SIG-M5 (cell line): ENCODE measurements at places on chromosomes 6 and 20.

DNA sequence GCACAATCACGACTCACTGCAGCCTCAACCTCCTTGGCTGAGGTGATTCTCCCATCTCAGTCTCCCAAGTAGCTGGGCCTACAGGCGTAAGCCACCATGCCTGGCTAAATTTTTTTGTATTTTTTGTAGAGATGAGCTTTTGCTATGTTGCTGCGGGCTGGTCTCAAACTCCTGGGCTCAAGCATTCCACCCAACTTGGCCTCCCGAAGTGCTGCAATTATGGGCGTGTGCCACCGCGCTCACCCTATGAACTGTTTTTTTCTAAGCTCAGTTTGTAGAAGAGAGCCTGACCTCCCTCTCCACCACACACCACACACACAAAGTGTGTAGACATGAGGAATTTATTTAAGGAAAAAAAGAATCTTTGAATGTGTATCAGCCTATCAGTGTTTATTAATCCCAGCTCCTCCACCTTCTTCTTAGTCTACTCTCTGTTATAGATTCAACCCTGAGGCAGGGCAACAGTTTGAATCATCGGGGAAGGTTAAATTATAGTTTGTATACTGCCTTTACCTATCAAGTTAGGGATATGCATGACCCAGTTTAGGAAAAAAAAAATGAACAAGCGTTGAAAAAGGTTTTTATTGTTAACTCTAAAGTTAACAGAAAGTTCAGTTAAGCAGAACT, 74.1 kb downstream of the PLEKHG1 start:
- DNase-seq, result no peak

GRCh38 chr6:116941727-116942126, 64.7 kb downstream of the RFX6 start:
- no peak for DNase-seq

DNA sequence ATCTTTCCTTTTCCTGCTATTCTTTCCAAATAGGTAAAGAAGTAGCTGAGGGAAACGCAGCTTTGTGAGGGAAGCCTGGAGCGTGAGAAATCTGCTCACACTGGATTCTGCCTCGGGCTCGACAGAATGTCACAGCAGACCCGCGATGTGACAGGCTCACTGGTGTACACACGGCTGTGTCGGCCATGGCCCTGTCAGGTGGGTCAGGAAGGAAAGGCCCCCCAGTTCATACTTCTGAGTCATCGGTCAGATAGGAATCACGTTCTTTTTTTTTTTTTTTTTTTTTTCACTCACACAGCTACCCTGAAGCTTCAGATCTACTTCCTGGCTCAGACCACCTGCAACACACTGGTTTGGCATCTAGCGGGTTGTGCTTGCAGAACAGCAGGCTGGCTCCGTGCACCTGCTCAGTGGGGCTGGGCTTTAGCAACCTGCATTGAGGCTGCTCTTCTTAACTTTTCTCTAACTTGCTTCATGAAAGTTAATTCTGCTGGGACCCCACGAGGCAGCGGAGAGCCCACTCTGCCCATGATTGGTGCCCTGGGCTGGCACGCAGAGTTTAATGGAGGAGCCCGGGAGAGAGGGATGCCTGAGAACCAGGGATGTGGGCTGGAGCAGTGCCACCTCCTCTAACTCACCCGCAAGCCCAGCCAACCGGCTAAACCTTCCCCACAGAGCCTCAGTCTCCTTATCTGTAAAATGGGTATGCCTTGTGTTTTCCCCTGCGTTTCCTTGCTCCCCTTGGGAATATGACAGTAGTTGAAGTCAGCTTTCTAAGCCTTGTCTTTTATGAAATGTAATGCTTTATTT, 61.5 kb upstream of the FNDC1 start:
- no peak for DNase-seq

DNA sequence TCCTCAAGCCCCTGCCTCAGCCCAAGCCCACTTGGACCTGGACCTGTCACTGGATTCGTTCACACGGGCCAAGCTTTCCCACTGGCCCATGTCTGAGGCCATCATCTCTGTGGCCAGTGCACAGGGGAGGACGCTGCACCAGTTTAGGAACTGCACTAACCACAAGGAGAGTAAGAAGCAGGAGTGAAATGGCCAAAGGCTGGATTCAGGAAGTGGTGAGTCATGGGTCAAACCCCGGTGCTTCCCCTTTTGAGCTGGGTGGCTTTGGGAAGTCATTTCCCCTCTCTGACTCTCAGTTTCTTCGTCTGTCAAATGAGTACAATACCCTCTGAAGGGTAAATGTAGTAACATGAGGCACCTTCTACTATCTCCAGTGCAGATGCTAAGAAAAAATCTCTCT, 87.9 kb downstream of the CD40 start:
- DNase-seq, result peak; percentile 46

- DNase-seq, result no peak
Measured at GRCh38 chr6:1856381-1856780, 246.7 kb downstream of the FOXC1 start.

- DNase-seq, result no peak
Measured at GRCh38 chr6:28333599-28334018, 2.3 kb downstream of the ZSCAN31 start.

GRCh38 chr6:134416418-134417154, 98.7 kb upstream of the SGK1 start:
- no peak for DNase-seq

- DNase-seq, result no peak
Measured at GRCh38 chr20:19110881-19111460, 101.5 kb upstream of the SLC24A3 start.

DNA sequence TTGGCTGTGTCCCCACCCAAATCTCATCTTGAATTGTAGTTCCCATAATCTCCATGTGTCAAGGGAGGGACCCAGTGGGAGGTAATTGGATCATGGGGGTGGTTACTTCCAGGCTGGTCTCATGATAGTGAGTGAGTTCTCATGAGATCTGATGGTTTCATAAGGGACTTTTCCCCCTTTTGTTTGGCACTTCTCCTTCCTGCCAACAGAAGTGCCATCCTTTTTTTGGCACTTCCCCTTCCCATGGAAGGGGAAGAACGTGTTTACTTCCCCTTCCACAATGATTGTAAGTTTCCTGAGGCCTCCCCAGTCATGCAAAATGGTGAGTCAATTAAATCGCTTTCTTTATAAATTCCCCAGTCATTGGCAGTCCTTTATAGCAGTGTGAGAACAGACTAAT, 18.0 kb upstream of the PI3 start:
- no peak for DNase-seq

DNA sequence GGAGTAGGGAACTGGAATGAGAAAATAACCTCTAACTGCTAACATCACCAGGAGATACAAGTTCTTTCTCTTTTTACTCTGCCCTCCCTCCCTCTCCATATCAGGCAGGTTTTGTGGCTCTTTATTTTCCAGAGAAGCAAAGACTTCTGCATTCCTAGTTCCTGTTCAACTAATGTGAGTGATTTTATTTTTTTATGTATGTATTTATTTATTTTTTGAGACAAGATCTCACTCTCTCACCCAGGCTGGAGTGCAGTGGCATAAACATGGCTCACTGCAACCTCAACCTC, 6.0 kb upstream of the IER3 start:
- no peak for DNase-seq

DNA sequence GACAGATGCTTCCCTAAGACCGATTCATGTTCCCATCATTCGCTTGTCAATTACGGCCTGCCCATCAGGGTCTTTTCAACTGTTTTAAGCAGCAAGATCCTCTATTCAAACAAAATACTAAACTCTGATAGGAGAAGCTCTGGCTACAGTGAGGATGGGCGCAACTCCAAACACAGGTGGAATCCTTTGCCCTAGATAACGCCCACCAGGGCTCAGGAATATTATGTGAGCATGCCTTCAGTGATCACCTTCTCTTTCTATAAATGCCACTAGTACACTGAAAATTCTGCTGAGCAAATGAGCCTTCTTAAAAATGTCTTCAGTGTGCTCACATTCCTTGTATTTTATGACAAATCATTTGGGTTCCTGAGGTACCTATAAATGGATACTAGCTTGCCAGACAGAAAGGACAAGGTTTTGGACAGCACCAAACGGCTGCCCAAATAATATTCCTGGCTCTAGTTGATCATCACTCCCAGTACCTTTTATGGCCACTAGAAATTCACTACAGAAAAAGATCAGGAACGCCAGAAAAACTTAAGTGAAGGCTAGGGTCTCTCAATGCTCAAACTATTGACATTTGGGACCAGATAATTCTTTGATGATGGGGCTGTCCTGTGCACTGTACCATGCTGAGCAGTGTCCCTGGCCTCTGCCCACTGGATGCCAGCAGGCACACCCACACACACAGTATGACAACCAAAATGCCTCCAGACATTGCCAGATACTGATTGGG, 13.1 kb downstream of the ZNF217 start:
- no peak for DNase-seq
